Ovary (tissue), 10 donors: ENCODE measurements at places on chromosomes 7 and 10.

DNA sequence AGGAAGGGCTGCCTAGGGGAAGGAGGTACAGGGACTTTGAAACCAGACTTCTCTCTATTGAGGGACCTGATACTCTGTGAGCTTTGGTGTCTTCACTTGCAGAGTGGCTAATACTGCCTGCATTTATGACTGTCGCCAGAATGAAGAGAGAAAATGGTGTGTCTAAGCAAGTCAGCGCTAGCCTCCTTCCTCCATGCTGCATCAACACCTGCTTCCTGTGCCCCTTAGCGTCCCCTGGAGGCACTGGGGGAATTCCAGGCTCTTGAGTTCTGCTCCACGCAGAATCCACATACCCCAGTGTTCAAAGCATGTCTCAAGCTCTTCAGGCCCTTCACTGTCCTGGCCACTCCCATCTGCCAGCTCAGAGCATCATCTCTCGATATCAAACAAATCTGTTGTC, 140.5 kb downstream of the PKD1L1 start:
- no peak for DNase-seq

GRCh38 chr7:75979759-75980429, 14.5 kb downstream of the TMEM120A start:
- DNase-seq: peak; percentile 70

DNA sequence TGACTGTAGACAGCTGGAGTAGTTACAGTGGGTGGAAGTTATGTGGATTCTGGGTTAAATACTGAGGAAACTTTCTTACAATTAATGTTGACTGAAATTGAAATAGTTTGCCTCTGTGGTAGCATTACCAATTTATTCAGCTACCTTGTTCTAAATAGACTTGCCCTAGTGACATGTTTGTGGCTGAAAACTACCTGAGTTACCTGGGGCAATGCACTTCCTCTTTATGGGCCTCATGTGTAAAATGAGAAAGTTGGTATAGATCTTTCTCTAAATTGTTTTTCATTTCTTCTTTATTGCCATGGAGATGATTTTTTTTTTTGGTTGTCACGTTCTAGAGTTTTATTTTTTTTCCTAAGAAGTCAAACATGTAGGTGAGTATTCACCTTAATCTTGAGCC, 252.7 kb upstream of the CDC14C start:
- no peak for DNase-seq

DNA sequence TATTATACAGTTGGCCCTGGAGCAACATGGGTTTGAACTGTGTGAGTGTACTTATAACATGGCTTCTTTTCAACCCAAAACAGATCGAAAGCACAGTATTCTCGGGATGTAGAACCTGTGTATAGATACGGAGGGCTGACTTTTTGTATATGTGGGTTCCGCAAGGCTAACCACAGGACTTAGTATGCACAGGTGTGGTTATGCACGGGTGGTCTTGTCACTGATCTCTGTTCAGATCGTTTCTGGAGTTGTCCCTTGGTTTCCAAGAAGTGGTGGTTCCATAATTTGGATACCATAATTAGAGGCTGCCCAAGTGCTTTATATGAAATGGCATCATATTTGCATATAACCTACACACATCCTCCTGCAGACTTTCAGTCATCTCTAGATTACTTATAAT, 10.9 kb upstream of the BHLHA15 start:
- no peak for DNase-seq

- DNase-seq: peak; percentile 28
These were observed 33.7 kb upstream of the CABCOCO1 start for GRCh38 chr10:61628875-61629513.
